Upper lobe of right lung (tissue), 1 donor: ENCODE measurements at places on chromosomes 5 and 9. TPM values are rescaled to one million over a fixed set of nuclear protein-coding genes. Genes with fewer than 3 reads are reported as not detected.

GRCh38 chr5:178683783-178684182 is 46.7 kb downstream of the ZNF354A start:
- no peak for DNase-seq

- no peak for DNase-seq
Observed at GRCh38 chr5:67093279-67093678, 103.3 kb downstream of the CD180 start.

GRCh38 chr9:79054500-79054899 is 517.3 kb upstream of the TLE4 start:
- DNase-seq = no peak

DNA sequence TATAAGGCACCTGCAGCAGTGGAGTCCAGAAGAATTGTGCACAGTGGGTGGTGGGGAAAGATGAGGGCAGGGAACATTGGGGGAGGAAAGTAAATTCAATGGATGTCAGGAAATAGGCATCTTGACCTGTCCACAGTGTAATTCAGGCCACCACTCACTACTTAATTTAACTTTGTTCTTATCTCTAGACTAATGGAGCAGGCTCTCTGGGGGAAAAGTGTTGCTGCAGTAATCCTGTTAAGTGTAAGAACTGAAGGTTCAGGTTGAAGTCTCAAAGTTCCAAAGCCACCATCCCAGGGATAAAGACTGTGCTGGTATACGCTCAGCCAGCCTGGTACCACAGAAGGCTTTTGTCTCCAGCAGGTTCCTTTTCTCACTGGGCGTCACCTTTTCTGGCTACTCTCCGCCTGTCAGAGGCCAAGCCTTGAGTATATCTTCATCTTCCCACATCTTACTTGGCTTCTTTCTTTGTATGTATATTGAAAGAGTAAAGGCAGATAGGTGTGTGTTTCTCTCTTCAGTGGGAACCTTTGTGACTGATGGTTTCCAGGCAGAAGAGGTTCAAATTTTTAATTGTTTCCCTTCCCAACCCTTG is 150.9 kb upstream of the DMRT1 start:
- DNase-seq = no peak

DNA sequence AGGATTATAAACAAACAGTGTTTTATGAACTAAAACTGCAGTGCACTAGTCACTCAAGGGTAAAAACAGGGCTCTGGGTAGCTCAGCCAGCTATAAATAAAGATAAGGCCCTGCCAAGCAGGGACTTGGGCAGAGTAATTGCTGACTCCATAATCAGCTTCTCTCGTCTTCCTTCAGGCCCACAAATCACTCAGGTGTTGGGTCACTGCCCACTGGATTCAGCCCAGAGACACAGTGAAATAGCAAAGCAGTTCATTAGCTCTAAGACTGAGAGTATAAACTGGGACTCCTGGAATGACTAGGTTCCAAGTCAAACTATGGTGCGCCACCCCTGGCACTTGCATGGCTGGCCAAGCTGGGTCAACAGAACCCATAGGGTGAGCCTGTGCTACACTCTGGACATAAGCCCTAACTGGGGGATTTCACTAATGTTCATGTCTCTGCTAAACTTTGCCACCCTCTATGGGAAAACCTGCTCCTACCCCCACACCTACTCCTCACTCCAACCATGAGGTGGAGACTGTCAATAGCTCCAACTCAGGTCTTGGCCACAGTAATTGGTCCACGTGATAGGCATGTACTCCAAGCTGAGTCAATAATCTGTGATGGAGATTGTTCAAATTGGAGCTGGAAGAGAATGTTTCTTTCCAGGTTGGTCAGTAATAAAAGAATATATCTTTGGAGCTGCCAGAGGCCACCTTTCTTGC is 158.5 kb downstream of the SLIT3 start:
- DNase-seq = no peak

GRCh38 chr5:53318303-53318702 is 162.1 kb upstream of the FST start:
- no peak for DNase-seq

- no peak for DNase-seq
Observed at GRCh38 chr5:133247881-133248624, 196.2 kb downstream of the HSPA4 start.

GRCh38 chr5:64767959-64768357 is 533 bp downstream of the SREK1IP1 start:
- DNase-seq = no peak

GRCh38 chr5:142643634-142644033 is 42.3 kb downstream of the FGF1 start:
- no peak for DNase-seq

DNA sequence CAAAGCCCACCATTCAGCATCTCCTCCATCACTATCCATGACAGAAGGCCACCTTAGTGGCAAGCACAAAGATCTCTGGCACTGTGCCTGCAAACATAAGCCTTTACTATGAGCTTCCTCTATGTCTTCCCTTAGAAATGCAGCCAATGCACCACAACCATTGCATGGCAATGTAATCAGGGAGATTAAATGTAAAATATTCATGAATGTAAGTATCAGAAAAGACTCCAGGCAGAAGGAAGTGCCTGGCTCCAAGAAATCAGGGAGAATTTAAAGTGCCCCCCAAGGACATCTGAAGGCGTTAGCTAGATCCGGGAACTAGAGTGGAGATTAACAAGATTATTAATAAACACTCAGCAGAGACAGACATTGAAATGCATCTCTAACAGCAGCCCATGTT is 32.5 kb upstream of the MYORG start:
- no peak for DNase-seq

GRCh38 chr5:73902327-73903051 is 276.5 kb downstream of the ARHGEF28 start:
- no peak for DNase-seq

DNA sequence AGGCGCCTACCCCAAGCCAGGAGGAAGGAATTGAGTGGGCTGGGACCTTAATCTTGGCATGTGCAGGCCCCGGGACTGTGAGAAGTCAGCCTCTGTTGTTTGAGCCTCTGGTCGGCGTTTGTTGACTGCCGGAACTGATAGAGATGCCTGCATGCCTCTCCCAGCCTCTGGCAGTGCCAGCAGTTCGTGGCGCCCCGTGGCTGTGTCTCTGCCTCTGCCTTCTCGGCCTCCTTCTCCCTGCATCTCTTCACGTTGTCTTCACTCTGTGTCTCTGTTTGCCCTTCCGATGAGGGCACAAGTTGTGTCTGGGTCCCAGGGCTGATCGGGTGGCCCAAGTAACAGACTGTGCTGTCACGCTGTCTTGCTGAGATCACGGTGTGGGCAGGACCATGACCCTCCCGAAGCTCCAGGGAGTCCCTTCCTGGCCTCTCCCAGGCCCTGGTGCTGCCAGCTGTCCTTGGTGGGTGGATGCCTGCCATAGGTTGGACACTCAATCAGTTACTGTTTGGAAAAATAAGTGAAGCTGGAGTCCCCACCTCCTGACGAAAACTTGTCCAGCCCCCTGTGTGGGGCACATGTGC is 133.5 kb upstream of the LPCAT1 start:
- DNase-seq = peak; percentile 38

DNA sequence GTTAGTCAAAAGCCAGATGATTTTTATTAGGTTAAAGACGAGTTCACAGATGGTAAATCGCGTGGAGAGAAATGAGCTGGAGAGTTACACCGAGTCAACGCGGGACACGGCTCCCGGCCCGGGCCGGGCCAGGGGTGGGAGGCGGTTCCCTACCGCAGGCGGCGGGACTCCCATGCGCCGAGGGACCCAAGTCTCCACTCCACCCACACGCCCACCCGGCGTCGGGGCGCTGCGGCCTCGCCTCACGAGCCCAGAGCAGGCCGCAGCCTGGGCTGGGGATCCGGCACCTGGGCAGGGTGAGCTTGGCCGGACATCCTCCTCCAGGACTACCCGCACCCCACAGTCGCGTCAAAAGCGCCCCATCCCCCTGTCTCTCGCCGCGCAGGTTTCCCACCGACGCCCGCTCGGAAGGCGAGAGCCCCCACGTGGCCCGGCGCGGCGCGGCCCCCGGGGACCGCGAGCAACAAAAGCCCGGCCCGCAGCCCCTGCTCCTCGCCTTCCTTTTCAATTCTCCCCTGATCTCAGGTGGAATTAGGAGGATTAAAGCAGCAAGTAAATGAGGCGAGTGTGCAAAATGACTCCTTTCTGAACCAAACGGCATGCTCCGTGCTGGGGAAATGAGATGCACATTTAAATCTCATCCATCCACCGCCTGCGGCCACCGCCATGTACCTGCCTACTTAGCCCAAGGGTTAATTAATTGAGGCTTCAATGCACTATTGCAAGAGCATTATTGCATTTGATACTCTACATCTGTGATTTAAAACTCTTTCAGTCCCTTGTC is 196.5 kb upstream of the TBCA start:
- no peak for DNase-seq

GRCh38 chr9:36893184-36893583 is 140.9 kb downstream of the PAX5 start:
- DNase-seq = no peak

- DNase-seq = no peak
Observed at GRCh38 chr9:75626860-75627259, 263.6 kb upstream of the PCSK5 start.

GRCh38 chr9:130845901-130846481 is 10.9 kb downstream of the ABL1 start:
- no peak for DNase-seq

Gene ZCCHC7
- total RNA-seq = 20.9 TPM

Gene MYOZ3
- 1.7 TPM for total RNA-seq

Gene NR5A1
- total RNA-seq = not detected

Gene PRSS3
- not detected for total RNA-seq

Gene KCTD16
- total RNA-seq = 5.1 TPM

Gene TSSK1B
- not detected for total RNA-seq

Gene BRINP1
- 1.5 TPM for total RNA-seq

Gene ANGPTL2
- total RNA-seq = 19.4 TPM

Gene TMEM171
- 0.43 TPM for total RNA-seq

Gene SLC26A2
- total RNA-seq = 18.9 TPM

Gene PLK2
- 41.1 TPM for total RNA-seq
